ENCODE measurements at places on chromosomes 1 and 21.

- no peak for DNase-seq
These were observed 133.2 kb upstream of the KCNJ15 start for GRCh38 chr21:38123626-38124025.

DNA sequence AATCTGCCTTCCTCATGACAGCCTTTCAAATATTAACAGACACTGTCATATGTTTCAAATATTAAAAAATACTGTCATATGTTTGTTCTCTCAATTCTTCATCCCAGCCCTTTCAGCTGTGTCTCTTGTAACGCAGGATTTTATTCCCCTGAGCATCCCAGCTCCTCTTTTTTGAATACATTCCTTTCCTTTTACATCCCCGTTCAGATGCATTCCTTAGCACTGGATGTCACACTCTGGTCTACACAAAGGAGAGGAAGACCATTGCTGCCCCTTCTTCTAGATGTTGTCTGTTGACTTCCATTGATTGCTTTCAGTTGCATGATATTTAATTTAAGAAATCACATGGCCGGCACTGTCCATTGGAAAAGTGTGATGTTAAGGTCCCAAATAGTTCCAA is 117.4 kb upstream of the PAXBP1 start:
- DNase-seq, result no peak

DNA sequence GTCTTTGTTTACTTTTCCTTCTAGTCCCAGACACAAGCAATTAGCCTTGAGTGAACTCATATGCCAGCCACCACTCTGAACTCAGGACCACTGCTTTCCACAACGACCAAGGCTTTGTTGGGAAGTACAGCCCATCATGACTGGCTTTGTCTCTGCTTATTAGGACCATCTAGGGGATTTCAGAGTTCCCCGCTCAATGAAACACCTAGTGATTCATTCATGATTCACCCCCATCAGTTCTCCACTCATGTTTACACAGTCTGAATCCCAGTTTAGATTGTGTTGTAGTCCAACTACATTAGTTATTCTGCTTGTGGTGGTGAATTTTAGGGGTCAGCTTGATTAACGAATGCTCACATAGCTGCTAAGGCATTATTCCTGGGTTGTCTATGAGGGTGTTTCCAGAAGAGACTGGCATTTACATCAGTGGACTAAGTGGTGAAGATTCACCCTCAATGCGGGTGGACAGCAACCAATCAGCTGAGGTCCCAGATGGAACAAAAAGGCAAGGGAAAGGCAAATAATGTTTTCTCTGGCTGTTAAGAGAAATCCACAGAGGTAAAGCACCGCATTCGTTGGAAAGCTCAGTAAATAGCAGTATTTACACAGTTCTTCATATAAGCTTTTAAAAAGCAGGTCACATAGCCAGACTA is 122.7 kb downstream of the RGS21 start:
- no peak for DNase-seq

GRCh38 chr21:25934771-25935224 is 200.0 kb downstream of the GABPA start:
- DNase-seq, result no peak

DNA sequence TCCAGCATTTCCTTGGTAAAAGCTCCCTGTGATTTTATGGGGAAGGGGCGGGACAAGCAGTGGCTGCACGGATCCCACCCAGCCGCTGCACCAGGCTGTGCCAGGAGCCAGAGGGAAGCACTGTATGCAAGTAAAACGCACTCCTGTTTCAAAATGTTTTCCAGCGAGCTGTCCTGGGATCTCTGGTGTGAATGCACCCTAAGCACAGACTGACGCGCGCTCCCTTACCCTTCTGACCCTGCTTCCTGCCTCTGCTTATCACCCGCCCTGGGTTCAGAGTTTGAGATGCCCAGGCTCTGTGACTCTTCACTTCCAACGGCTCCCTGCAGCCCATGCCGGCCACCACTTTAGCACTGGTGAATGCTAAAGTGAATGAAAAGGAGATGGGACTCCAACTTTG is 131.2 kb downstream of the RHOU start:
- DNase-seq, result no peak

DNA sequence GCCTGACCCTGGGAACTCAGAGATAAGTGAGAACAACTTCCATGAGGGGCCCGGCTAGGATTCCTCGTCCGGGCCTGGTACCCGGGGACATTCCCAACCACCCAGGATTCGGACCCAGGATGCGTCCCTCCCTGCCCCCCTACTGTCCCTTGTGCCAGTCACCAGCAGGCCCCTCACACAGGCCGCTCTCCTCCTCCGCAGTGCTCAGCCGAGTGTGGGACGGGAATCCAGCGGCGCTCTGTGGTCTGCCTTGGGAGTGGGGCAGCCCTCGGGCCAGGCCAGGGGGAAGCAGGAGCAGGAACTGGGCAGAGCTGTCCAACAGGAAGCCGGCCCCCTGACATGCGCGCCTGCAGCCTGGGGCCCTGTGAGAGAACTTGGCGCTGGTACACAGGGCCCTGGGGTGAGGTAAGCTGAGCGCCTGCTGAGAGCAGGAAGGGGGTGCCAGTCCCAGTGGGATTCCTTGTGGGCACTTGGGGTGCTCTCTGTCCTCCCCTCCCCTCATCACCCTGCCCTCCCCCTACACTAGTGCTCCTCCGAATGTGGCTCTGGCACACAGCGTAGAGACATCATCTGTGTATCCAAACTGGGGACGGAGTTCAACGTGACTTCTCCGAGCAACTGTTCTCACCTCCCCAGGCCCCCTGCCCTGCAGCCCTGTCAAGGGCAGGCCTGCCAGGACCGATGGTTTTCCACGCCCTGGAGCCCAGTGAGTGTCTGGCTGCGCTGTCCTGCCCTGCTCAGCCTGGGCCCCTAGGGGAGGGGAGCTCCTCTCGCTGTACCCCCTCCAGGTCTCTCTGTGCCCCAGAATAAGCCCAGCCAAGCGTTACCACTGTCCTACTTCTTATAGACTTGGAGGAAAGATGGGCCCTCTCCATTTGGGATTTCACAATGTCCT is 9.8 kb downstream of the ADAMTSL4 start:
- no peak for DNase-seq

DNA sequence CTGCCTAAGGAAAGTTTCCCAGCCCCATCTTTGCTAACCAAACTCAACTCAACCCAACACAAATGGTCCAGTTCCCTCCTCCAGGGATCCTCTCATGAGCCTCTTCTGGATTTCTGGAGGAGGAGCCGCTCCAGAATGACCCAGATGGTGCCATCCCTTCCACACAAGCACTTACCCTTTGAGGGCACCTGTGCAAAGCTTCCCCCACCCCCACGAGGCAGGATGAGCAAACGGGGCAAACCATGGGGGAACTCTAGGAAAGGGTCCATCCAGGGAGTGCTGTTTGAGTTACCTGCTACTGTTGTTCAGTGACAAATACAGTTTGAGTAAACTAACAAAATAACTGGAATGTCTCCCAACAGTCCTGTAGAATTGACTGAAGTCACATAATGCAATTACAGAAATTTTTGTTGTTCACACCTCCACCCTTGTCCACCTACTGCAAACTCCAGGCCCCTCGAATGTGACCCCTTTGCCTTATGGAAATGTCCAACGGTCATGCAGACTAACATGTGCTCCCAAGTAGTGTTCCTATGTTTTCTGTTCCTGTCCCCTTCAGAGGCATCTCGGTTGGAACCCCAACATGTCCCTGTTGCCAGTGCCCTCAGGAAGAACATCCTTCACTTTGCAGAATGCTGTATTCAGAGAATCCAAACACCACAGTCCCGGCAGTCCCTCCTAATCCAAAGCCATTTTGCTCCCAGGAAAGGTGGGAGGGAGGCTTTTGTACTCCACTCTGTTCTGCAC is 160.1 kb downstream of the RRAGC start:
- no peak for DNase-seq

DNA sequence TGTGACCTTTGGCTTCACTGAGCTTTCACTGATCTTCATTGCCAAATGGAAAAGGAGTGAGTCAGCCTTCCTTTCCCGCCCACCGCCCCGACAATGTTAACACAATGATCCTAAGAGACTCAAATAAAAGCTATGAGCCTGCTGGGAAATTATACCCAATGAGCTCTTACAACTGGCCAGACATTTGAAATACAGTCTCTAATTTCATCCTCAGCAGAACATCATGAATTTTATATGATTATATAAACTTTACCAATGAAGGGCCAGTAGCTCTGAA is 252.5 kb downstream of the SIPA1L2 start:
- no peak for DNase-seq
